ENCODE measurements at places on chromosomes 2 and 18. TPM values are rescaled to one million over a fixed set of nuclear protein-coding genes. Genes with fewer than 3 reads are reported as not detected.

Gene SH3BP4
- 26.7 TPM for total RNA-seq

Gene EIF2AK3
- total RNA-seq, result 31.4 TPM

Gene ARHGAP15
- 119 TPM for total RNA-seq

Gene POTEE
- 0.45 TPM for total RNA-seq

Gene LYPD6
- 10.0 TPM for total RNA-seq

Gene NLRC4
- 3.1 TPM for total RNA-seq

Gene REG1A
- 3.7 TPM for total RNA-seq

Gene CCDC148
- 2.9 TPM for total RNA-seq

All from sciatic nerve (tissue), 2 donors.